Activated naive CD4-positive, alpha-beta T cell (primary cell): ENCODE measurements at places on chromosomes 7 and 10.

DNA sequence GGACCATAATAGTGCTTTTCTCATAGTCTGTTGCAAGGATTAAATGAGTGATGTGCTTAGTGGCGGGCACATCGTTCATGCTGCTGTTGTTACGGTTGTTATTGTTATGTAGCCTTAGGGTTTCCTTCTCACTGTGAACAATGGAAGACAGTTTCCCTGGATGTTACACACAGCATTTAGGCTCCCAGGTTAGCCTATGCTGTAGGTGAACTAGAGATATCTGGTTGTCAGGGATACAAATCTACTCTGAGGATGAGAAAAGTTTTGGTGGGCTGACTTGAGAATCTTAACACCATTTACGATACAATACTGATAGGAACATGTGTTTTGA, 14.7 kb downstream of the SH3PXD2A start:
- no peak for DNase-seq

- DNase-seq, result no peak
Observed at GRCh38 chr7:142593106-142593505, 156.2 kb upstream of the PRSS1 start.

DNA sequence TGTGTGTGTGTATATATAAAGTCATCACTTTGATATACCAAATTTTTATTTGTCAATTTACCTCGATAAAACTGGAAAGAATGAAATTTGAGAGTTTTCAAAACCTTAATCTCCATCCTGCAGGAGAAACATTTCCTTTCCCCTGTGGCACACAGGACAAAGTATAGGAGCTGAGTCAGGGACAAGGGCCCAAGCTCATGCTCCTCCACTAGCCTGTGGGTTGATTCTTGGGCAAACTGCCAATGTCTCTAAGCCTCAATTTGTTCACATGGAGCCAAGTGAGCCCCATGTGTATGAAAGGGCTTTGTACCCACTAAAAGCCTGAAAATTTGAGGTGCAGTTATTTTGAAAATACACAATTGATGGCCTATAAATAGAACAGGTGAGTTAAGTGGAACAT, 60.3 kb upstream of the IL6 start:
- no peak for DNase-seq

- no peak for DNase-seq
Observed at GRCh38 chr7:13992596-13992964, 3.1 kb upstream of the ETV1 start.

DNA sequence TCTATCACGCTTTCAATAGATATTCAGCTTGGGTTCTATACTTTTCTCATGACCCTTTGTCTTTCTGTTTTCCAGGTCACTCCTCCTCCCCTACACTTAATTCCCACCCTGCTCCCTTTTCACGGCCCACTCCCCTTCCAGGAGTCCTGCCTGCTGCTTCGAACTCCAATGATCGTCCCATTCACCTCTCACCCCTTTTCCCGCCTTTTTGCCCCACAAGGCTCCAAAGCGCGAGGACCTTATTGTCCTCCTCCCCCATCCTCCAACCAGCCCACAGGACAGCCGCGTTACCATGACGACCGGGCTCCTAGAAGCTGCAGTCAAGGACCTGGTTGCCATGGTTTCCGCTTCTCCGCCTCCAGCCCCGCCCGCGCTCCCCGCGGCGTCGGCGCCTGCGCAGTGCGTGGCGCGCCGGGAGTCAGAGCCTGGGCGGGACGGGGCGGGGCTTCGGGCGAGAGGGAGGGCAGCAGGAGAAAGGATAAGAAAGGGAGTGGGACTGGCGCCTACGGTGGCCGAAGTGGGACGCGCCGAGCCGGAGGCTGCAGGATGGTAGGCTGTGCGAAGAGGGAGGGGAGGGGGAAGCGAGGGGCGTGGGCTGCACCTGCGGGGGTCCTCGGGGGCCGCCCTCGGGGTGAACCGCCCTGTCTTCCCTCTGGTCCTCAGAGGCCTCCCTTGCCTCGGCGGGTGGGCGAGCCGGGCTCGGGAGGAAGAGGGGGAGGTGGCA, at the start of gene AP1S1:
Gene AP1S1 (plus strand): TSS at position 508 of the 724 bp plus-strand sequence. CDS start 39 bp downstream, at position 547.
- peak; percentile 69 for DNase-seq

DNA sequence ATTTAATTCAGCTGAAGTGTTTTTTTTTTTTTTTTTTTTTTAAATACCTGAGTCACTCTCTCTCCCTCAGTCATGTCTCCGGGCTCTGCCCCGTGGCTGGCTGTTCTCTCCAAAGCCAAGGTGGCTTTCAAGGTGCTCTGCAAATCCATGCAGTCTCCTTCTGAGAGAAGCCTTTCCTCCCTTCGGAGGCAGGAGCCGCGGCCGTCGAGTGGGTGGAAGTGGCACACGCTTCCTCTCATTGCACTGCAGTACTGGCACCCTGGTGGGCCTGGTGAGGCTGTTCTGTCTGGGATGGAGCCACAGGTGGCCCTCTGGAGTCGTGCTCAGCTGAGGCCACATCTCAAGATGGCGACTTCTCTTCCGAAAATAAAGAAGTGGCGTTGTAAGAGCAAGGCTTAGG, 221.8 kb downstream of the GLRX3 start:
- no peak for DNase-seq

GRCh38 chr7:134755422-134756022, 23.9 kb upstream of the CALD1 start:
- DNase-seq, result no peak

- DNase-seq, result no peak
Observed at GRCh38 chr10:6877722-6878392, 297.8 kb upstream of the PRKCQ start.

DNA sequence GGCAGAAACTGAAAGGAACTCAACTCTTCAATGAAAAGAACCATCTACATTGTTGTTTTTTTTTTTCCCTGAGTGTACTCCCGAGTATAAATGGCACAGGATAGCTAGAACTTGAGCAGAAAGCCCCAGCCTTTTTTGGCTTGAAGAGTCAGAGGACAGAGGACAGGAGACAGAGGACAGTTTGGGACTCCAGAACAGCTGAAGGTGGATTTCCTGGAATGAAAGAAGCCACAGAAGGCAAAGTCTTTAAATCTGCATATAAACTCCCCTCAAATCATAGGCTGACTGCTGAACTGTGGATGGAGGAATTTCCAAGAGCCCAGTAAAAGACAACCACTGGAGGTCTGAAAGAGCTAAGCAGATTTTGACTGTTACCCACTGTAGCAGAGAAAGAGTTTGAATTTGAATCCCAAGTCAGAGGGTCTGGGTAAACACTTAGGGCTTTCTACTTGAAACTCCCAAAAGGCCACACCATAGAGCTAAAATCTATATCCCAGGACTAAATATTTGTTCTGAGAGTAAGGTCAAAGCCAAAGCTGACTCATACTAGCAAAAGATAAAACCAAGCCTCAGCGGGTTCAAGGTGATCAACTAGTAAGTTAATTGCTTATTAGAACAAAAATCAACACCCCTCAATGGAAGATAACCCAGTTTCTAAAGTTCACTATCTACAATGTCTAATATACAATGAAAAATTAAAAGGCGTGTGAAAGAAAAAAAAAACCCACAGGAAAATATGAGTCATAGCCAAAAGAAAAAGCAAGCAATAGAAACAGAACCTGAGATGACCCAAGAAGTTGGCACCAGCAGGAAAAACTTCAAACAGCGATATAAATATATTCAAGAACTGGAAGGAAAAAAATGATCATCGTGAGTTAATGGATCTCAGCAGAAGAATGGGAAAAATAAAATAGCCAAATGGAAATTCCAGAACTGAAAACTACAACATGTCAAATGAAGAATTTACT, 1.8 kb upstream of the OPN1SW start:
- no peak for DNase-seq
